Activated CD4-positive, alpha-beta T cell treated with anti-CD3 and anti-CD28 coated beads, Interleukin-2, amount 50 U/mL, for 24 hours (primary cell): ENCODE measurements at places on chromosomes 11 and 22.

GRCh38 chr11:78364128-78364751 lies 53.4 kb downstream of the GAB2 start:
- no peak for DNase-seq

DNA sequence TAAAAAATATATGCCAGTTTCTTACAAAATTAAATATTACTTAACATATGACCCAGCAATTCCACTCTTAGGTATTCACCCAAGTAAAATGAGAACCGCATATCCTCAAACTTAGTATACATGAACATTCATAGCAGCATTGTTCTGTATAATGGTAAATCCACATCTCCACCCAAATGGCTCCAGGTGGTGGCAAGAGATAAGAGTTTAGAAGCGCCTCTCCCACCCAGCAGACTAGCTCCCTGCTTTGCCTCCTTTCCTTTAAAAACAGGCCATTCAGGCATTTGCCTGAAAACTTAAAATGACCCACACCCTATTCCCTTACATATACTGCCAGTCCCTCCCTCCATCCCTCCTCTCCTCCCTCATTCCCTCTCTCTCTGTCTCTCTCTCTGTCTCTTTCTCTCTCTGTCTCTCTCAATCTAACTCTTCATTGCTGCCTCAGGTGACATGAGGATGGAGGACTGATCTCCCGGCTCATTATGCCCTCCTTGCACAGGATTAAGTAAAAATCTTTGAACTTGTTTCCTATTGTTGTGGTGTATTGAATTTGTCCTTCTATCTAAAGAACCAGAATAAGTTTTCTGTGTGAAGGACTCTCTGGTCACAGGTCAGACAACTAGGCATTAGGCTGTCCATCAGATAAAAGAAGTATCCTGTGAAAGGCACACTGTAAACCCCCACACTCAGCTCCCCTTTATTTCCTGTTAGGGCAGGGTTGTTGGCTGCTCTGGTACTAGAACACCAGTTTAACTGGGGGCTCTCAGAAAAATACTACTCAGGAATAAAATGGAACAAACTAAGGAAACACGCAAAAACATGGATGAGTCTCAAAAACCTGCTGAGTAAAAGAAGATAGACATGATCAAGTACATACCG lies 48.3 kb downstream of the RRP8 start:
- no peak for DNase-seq

GRCh38 chr11:94844031-94844430 lies 75.9 kb downstream of the AMOTL1 start:
- DNase-seq: no peak

DNA sequence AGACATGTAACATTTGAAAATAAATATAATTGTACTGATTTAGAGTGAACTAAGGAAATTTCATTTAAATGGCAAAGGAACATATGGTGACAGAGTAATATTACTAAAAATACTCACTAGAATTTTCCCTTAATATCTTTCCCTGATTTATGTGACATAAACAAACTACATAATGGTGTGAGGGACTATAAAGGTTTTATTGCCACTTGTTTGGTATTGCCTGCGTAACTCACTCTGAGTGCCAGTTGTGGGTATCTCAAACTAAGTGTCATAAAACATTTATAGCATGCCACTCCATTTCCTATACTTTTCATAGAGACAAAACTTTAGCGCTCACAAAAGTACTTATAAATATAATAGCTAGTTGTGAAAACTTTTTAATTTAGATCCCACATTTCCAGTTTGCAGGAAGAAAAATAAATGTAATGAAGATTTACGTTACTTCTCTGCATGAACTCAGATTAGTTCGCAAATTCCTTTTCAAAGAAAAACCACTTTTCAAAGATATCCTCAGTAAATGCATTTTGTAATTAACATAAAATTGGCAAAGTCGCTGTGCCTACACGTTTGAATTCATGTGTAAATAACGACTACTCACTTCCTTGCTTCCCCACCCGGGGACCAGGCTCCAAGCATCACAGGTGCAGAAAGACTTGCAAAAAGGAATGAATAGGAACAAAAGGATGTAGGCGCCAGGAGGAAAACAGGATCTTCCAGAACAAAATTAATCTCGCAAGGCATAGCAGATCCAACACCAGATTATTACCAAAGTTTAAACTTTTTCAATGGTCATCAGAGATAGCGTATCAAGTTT lies 1.6 kb upstream of the QSER1 start:
- DNase-seq: no peak

- no peak for DNase-seq
Measured at GRCh38 chr11:66566221-66566620, 2.2 kb downstream of the CTSF start.
